Osteocyte (in vitro differentiated cells): ENCODE measurements at places on chromosomes 1 and 21. TPM values are rescaled to one million over a fixed set of nuclear protein-coding genes. Genes with fewer than 3 reads are reported as not detected.

POLR3GL gene
- 21.7 and 22.4 TPM in 2 replicates for total RNA-seq

ZNF697 gene
- total RNA-seq: 8.0 and 8.3 TPM in 2 replicates

RHOU gene
- 2.3 and 2.4 TPM in 2 replicates for total RNA-seq

YBEY gene
- 17.9 and 18.2 TPM in 2 replicates for total RNA-seq

DNA sequence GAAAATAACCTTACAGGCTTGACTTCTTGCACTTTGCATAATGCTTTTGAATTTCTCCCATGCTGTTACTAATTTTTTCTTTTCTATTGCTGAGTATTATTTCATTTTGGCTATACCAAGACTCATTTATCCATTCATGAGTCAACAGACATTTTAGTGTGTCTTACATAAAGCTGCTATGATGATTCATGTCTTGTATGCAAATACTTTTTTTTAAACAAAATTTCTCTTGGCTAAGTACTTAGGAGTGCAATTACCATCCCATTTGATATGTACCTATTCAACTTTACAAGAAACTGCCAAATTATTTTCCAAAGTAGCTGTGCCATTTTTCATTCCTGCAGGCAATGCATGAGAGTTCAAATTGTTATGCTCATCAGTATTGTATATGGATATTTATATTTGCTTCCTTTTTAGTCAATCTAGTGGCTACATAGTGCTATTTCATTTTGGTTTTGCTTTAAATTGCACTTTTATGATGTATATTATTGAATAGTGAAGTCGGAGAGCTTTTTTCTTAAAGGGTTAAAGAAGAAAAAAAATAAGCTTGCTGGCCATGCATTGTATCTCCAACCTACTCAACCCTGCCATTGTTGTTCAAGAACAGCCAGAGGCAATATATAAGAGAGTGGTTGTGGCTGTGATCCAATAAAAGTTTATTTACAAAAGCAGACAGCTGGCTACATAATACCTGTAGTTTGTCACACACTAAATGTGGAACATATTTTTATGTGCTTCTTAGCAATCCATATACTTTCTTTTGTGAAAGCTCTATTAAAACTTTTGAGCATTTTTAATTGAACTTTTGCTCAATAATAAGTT lies 862.8 kb downstream of the KCNT2 start:
- no peak for DNase-seq

DNA sequence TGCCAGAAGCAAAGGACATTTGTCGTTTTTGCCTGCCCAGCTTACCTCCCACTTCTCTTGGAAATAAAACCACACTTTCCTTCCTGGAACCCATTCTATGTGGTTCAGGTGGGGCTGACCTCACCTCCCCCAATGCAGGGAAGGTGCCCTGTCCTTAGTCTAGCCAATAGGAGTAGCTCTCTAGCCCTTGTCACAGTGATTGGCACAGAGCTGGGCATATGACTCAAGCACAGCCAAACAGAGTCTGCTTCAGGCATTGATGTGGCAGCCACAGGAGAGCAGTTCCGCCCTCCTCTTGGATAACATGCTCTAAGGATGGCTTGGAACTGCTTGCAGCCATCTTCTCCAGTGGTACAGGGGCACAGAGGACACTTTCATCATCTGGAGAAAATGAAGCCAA lies 134.0 kb downstream of the LRIG2 start:
- DNase-seq: no peak

GRCh38 chr1:64323882-64324281 lies 120.5 kb downstream of the UBE2U start:
- no peak for DNase-seq
